Stimulated activated CD4-positive, alpha-beta T cell treated with anti-CD3 and anti-CD28 coated beads, Interleukin-12 subunit alpha, Interleukin-12 subunit beta, amount 100 ng/mL, for 4 hours (primary cell): ENCODE measurements at places on chromosomes 6 and 20.
A peak's percentile ranks its signal among the peaks of the same experiment; 100 is the strongest.

DNA sequence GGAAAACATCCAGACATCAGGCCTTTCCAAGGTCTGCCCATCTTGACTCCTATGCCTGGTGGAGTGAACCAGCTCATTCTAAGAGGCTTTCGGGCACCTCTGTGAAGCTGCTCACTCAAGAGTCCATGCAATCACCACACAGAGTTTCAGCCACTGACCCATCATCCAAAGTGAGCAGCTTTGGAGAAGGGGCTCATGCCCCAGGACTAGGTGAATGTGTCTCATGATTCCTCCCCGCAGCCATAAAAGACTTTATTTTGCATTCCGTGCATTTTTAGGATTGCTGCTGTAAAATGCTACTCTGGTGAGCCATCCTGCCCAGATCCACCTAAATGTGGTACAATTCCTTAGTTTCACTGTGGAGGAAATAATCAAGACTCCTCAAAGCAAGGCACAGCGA lies 44.5 kb upstream of the EZR start:
- no peak for DNase-seq

DNA sequence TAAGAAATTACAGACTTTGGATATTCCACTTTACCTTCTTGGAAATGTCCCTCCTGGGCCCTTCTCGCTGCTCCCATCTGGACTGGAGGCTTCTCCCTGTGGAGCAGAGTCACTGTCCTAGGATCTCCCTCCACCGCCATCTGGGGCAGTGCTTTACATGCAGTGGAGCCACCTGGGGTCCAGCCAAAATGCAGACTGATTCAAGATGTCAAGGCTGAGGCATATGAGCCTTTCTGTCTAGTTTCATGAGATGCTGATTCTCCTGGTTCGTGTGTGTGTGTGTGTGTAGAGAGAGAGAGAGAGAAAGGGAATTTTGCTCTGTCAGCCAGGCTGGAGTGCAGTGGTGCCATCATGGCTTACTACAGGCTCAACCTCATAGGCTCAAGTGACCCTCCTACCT lies 14.9 kb downstream of the MICA start:
- DNase-seq: no peak

DNA sequence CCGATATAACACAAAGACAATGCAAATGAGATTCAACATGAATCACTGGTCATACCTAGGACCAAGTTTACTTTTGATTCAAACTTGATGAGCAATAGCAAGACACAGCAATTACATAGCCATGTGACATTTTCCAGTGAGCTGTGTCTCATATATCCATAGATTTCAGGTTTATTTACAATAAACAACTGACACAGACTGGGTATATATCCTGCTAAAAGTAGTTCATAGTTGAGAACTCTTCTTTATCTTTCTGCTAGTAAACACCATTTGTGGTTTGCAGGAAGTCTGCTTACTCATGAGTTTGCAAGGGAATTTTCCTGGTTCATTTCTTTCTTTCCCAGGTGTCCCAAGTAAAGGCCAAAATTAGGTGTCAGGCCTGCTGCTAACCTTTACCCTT lies 343.4 kb downstream of the KIF16B start:
- no peak for DNase-seq

DNA sequence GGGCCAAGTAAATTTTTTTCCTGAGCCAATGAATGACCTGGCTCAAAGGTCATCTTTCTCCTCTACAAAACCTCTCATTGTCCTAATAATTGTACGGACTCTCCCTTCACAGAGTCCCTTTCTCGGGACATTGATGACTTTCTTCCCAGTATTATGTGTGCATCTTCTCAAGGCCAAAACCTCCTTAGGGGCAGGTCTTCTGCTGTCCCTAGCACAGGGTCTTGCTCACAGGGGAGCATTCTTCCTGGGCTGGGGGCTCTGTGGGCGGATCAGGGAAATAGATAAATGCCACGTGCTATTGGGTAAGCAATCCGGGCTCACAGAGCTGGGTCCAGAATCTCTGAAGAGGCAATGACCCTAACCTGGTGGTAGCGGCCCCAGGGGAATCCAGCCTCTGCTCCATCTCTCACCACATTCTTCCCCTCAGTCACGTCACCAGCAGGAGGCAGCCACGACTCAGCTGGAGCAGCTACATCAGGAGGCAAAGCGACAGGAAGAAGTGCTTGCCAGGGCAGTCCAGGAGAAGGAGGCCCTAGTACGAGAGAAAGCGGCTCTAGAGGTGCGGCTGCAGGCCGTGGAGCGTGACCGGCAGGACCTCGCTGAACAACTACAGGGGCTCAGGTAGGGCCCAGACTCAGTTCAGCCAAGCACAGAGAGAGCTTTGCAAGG lies 23.5 kb downstream of the CEP250 start:
- no peak for DNase-seq

GRCh38 chr6:112320561-112321318 lies 26.4 kb upstream of the RFPL4B start:
- DNase-seq: no peak

DNA sequence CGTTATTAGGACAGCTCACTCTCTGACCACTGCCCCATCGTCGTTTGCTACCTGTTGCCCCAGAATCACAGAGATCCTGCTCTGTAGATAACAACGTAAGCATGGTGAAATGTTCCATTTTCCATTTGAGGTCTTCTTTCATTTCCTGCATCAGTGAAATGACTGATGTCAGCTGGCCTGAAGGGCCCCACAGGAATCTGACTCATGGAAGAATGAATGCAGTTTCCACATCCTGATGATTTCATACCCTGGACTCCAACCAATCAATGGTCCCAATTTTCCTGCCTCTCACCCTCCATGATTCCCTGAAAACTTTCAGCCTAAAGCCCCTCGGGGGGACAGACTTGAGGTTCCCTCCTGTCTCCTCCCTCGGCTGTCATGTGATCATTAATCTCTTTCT lies 394.4 kb upstream of the CDH4 start:
- DNase-seq: no peak

DNA sequence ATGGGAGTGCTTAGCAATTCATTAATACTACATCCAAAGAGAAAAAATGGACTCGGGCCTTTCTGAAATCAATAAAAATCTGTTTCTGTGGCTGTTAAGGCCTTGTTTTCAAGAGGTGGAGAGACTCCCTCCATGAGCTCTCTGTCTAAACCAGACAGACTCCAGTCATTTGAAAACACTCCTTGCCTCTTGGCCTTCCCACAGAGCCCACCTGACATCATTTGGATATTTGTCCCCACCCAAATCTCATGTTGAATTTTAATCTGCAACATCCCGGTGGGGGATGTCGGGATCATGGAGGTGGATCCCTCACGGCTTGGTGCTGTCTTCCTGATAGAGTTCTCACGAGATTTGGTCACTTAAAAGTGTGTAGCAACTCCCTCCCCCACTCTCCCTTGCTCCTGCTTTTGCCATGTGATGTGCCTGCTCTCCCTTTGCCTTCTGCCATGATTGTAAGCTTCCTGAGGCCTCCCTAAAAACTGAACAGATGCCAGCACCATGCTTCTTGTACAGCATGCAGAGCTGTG lies 226.3 kb downstream of the TBXT start:
- no peak for DNase-seq

- DNase-seq: peak; percentile 79
Observed at GRCh38 chr6:152301765-152302568, 335.2 kb downstream of the SYNE1 start.

- DNase-seq: no peak
Observed at GRCh38 chr20:16007164-16007563, 566.1 kb downstream of the KIF16B start.

DNA sequence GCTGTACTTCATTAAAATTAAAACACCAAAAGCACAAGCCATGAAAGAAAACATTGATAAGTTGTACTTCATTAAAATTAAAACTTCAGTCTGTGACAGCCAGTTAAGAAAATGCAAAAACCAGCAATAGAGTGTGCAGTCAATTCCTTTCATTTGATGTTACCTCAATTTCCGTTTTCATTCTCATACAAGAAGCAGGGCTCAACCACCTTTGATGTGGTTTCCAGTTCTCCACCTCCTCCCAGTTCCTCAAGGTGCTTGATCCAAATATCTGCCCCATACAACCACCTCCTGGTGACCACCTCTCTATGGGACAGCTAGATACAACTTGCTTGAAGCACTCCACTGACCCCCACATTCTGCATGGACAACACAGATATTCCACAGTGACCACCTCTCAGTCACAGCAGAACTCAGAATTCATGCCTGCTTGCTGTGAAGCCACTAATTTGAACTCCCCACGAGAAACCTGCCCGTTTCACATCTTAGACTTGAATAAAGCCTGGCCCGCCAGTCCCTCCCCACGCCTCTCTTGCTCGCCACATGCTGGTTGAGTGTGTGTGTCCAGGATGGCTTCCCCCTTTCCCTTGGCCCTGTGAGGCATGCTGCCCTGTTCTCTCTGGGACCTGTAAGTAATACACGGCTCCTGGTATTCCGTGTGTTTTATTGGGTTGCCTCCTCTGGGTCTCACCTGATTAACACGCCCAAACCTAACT lies 66.1 kb downstream of the FAM50B start:
- no peak for DNase-seq

DNA sequence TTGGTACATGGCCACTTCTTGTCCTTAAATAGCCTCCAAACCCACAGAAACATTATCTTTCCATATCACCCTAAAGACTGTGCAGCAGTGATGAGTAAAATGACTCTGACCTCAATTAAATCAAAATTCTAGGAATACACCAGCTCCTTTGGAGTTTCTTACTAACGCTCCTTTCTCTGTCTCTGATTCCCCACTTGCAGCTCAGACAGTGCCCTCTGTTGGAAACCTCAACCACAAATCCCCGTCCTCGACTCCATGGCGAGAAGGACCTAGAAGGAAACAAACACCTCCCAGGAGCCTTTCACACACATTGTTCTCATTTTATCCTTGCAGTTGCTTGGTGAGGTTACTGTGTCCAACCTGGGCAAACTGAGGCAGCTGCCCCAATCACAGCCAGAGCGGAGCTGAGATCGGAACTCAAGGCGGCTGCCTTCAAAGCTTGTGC lies 17.7 kb upstream of the PARD6B start:
- no peak for DNase-seq

DNA sequence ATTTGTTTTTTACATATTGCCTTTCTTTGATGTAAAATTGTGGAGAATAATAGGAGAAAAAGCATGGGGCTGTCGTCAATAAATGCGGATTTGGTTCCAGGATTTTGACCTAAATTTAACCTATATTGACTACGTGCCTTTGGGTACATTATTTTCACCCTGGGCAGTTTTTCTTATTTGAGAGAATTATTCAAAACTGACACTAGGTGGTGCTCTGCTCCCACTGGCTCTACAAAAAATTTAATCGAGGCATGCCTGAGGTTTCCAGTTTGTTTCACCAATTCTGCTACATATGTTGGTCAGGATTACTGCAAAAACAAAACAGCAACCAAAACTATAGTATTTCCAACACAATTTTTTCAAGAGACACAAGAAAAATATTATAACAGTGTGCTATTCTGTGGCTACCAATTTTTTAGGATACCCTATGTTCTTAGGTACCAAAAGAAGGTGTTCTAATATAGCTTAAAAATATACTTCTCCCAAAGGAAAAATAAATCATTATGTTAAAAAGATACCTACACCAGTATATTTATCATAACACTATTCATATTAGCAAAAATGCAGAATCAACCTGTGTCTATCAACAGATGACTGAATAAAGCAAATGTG lies 48.6 kb upstream of the FABP7 start:
- no peak for DNase-seq

- no peak for DNase-seq
Observed at GRCh38 chr6:72149715-72150114, 263.4 kb downstream of the RIMS1 start.

DNA sequence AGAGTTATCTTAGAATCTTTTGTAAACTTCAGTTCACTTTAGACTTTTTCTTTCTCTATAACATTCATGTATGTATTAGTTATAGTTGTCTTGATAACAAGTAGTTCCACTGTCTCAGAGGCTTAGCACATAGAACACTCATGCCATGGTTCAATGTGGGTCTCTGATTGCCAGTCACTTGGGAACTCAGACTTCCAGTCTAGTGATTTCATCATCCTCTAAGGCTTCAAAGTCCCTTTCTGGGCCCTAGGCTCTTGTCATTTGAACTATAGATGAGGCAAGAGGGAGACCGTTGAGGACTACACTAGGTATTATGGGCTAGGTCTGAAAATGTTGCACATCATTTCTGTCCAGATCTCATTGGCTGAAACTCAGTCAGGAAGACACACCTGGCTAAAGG lies 8.4 kb upstream of the EEF1E1 start:
- no peak for DNase-seq

DNA sequence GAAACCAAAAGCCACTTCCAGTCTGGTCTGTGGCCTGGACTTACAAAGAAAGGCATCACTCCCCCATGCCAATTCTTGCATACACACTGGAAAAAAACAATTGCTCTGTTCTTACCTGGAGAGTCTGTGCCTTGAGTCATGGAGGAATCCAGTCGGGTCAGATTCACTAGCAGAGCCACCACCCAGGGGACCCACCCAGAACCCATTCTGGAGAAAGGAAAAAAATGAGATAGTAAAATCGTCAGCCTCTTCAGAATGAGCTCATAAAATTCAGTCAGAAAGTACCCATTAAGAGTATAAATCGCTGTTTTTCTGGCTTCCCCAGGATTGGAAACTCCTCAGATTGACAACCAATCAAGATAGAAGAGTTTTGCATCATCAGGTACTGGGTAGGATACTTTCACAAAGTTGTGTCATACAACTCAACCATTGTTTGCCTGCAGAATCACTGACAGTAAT lies at the start of gene HLA-DOB:
Gene HLA-DOB, minus strand, starts transcription at position 257 of the 459 bp plus-strand sequence. Its CDS starts 51 bp downstream, at position 206.
- DNase-seq: no peak

DNA sequence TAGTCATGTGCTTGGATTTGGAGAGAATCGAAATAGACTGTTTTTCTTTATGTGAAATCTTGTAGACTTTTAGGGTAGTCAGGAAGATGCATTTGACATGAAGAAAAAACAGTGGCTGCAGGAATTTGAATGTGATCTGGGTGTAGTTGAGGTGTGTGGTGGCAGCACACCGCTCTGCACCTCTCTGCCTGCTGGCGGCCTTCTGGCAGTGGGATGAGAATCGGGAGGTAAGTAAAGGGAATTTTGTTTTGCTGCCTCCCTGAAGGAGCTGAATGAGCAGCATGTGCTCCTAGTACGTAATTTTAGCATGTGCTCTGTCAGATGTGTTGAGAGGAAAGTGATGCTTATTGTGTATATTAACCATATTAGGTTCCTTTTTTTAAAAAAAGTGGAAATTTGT lies 3.2 kb downstream of the TPD52L2 start:
- no peak for DNase-seq

- no peak for DNase-seq
Observed at GRCh38 chr6:129981598-129981997, 36.8 kb upstream of the L3MBTL3 start.

- DNase-seq: no peak
Observed at GRCh38 chr6:164870164-164870563, 439.2 kb downstream of the C6orf118 start.

- DNase-seq: no peak
Observed at GRCh38 chr6:40881501-40881900, 157.5 kb downstream of the UNC5CL start.
